ENCODE measurements at places on chromosomes 2 and 18.
A peak's percentile ranks its signal among the peaks of the same experiment; 100 is the strongest.

DNA sequence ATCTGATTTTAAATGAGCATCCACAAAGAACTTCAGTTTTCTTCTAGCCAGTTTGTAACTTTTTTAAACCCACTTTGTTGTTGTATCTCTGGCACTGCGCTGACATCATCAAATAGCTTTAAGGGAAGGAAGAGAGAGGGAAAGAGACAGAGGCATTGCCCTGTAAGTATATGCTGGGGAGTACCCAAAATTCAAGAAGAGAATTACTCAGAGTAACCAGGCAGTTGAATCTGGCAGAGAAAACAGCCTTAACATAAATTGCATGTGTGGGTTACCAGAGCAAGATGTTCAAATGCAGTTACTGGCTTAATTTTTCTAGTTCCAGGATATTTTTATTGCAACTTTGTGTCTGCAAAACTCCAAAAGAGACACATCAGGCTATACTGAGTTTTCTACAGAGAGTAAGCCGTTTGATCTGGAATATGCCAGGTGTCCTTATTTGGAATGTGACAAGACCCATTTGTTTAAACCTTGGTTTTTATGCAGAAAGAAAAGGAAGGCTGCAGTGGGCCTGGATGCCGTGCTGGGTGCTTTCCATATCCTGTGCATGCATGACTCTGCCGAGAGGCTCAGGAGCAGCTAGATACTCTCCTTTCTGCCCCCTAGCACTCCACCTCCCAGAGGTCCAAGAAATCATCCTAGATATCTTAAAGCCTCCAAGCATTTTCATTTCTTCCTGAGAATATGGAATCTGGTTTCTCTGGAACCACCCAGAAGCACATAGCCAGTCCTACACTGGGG, 93.7 kb downstream of the MAPRE2 start:
- no peak for DNase-seq

GRCh38 chr2:66432801-66433694, 1.9 kb upstream of the MEIS1 start:
- DNase-seq = peak; percentile 96

DNA sequence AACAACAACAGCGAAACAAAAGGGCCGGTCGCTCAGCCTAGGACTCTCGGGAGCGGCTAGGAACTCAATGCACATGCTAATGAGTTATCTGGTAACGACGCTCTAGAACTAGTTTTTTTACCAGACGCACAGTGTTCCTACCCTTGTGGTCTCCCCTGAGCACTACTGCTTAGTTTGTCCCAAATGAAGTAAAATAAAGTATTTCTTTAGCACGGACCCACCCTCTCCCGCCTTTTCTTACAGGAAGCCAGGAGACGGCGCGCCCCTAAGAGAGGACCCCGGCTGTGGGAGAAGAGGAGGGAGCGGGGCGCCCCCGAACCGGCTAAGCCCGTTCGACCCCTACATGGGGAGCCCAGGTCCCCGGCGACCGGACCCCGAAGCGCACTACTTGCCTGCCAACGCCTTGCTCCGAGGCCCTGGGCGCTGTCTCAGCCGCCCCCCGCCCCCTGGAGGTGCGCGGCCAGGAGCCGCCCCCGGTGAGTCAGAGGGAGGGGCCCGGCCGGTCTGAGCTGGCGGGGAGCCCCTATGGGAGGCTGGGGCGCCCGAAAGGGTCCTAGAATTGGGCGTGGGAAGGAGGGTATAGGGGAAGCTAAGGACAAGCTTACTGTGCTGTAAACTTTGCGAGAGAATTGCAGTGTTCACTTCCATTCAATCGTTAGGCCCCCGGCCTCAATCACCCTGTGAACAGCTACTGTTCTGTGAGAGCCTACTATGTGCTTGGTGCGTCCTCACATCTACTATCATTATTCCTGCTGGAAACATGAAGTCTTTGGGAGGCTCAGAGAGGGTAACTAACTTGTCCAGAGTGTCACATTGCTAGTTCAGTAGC, 3.6 kb upstream of the CAPG start:
- DNase-seq = no peak

DNA sequence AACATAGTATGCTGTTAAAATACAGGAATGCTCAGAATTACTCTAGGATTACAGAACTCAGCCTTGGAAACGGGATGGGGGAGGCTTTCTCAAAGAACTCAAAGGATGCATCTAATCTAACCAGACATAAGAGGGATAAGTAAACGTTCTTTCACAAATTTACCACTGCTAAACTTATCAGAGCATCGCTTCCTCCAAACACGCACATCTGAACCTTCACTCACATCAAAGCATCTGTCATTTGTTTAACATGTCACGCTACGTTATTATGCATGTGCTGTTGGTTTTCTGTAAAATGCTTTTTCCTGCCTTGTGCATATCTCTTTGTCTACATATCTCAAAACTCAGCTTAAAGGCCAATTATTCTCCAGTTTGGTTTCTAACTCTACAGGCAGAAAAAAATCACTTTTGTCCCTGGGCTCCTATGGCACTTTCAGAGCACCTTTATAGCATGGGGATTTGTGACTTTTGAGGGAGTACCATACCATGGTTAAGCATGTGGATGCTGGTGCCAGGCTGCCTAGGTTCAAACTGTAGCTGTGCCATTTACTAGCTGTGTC, 106.7 kb upstream of the FSHR start:
- DNase-seq = no peak

DNA sequence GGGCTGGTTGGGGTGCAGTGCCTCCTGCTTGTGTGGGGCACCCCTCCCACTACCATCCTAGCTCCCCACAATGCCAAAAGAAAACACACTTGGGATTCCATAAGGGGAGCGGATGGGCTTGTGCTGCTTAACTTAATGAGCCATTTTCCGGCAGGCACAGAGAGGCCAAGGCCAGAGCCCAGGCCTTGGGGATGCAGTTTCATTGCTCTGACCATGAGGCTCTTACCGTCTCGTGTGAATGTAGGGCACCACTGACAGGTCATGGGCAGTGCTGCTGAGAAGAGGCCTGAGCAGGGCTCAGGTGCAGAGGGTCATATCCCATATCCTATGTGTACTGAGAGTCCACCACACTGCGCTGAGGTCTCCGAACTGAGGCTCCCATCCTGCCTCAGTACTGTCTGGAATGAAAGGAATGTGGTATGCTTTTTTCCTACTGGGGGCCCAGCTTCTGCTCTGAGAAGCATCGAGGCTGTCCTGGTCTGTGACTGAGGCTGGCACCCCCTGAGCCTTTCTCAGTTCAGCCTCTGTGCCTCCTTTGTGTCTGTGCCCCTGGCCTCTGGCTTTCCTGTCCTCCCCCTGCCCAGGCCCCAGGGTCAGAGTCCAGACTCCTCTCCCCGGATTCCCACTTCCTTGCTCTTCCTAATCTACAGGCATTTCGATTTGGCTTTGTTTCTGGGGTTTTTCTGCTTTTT, 45.2 kb upstream of the MAPRE3 start:
- DNase-seq = no peak

DNA sequence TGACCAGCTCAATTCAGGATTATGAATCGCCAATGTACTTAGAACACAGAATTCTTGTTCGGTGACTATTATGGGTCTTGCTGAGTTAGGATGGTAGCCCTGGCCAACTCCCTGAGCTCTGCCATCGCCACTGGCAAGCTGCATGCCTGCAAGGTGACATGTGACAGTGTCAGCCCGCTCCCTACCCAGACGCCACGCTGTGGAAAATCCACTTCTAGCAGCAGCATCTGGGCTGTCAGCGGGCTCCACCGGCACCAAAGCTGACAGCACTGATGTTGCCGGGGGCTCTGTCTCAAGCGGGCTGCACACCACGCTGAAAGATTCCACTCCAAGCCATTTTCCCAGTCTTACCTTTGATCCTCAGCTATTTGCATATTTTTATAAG, 100.7 kb downstream of the MYT1L start:
- DNase-seq = peak; percentile 93

DNA sequence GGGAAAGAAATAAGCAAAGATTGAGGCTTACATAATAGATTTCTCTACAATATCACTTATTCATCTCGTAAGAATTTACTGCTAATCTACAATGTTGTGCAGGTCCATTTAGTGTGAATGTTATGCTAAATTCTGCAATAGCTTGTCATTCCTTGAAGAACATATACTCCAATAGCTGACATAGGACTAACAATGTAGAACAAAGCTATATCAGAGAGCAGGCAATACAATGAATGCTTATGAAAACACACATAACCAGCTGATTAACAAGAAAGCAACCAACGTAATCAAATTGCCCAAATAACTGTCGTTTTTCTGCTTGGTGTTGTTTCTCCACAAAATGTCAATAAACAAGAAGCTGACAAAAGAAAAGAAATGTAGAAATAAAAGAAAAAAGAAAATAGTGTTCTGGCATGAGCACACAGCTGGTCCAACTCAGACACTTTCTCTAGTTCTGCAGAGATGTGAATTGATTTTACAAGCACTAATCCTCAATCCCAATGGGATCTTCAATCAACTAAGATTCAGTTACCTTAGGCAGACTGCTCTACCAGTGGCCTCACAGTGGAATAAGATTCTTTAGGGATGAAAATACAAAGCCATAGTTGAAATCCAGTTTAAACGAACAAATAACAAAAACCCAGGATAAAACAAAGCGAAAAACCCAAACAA, 1024.7 kb upstream of the PIK3C3 start:
- DNase-seq = no peak

DNA sequence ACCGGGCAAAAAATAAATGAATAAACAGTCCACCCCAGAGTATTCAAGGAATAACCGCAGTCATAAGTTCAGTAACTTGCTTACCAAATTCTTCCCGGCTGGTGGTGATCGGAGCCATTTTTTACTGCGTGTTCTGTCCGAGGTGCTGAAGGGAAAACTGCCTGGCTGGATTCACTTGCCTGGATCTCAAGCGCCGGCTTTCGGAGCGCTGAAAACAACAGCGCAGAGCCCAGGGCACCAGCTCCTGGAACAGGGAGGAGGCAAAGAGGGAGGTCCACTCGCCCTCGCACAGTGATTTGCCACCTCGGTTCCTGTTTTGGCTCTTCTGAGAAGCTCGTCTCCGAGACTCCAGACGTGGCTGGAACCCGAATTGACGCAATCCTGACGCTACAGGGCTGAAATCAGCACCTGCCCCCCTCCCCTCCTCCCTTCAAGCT, at the start of gene SYT4:
Gene SYT4 (minus strand): TSS at position 327 of the 437 bp plus-strand sequence. CDS start 209 bp downstream, at position 118.
- DNase-seq = peak; percentile 83

DNA sequence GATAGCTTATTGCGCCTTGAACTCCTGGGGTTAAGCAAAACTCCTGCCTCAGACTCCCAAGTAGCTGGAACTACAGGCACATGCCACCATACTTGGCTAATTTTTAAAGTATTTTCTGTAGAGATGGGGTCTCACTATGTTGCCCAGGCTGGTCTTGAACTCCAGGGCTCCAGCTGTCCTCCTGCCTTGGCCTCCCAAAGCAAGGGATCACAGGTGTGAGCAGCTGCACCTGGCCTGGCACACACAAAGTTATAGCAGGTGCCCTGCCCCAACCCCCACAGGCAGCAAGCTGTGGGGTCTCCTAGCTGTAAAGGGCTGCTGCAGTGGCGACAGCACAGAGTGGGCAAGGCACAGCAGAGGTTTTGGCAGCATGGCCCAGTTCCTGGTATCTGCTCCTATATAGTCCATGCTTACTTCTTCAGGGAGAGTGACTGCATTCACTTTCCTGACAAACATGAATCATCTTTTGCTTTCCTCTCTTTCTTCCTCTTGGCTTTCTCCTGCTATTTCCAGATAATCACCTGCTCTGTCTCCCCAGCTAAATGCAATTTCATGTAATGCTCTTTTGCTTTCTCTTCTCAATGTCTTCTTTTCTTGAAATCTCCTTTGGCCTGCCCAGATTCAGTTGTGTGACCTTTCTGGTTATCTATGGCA, 27.3 kb upstream of the METAP1D start:
- no peak for DNase-seq

DNA sequence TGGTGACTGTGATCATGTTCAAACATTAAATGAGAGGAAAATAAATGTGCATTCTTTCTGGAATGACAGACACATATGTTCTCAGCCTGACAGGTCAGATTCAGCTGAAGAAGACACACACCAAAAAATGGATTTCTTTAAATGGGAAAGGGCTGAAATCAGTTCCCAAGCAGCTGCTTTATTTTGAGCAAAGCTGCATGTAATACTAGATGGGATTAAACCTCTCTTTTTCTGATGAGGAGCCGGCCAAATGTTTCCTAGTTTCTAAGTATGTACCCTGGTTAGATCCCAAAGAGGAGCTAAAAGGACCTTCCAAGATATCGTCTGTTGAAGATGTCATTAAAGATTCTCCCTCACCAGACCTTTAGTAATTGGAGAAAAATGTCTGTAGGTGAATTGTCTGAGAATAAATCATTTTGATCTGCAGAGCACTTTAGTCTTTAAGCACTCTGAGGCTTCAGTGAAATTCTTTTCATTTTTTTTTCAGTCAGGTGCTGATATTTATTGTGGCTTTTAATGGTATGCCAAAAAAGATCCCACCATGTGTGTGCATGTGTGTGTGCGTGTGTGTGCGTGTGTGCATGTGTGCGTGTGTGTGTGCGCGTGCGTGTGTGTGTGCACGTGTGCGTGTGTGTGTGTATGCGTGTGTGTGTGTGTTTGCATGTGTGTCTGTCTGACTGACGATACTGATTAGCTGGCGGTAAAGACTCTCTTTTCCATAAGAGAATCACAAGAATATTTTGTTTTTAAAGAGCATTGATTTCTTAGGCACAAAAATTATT, 175.8 kb downstream of the IRS1 start:
- DNase-seq = no peak

GRCh38 chr18:2135309-2135708, 436.0 kb downstream of the METTL4 start:
- no peak for DNase-seq

DNA sequence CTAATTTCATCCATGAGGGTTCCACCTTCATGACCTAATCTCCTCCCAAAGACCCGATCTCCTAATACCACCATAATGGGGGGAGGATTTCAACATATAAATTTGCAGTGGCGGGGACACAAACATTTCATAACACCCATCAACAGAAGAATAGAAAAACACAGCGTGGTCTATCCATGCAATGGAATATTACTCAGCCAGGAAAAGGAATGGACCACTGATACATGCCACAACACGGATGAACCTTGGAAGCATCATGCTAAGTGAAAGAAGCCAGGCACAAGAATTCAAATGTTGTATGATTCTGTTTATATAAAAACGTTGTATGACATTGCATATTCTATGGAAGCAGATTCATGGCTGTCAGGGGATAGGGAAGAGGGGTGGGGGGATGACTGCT, 2.7 kb downstream of the PRLH start:
- DNase-seq = no peak

GRCh38 chr18:42882122-42882521, 233.4 kb downstream of the RIT2 start:
- DNase-seq = no peak

GRCh38 chr2:134663451-134664450, 55.0 kb downstream of the TMEM163 start:
- no peak for DNase-seq

DNA sequence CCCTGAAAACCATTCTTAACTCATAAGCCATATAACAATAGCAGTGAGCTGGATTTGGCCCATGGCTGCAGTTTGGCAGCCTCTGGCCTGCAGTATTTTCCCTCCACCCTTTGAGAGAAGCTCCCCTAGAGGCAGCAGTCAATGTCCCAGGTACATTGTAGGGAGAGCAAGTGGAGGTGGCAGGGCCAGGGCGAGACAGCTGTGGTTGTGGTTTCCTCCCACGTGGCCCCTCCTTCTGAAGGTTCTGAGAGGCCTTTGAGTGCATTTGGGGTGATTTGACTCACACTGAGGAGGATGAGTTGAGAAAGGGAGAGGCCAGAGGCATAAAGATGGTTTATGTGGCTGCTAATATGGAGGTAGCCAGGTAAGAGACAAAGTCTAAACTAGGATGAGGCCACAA, 45.5 kb upstream of the LDAH start:
- no peak for DNase-seq
